ENCODE measurements at places on chromosomes 1 and 21. TPM values are rescaled to one million over a fixed set of nuclear protein-coding genes. Genes with fewer than 3 reads are reported as not detected.

- no peak for DNase-seq
Measured at GRCh38 chr1:64850846-64851245, 106.0 kb downstream of the RAVER2 start.

- DNase-seq: no peak
Measured at GRCh38 chr1:98565951-98566350, 95.6 kb upstream of the SNX7 start.

DNA sequence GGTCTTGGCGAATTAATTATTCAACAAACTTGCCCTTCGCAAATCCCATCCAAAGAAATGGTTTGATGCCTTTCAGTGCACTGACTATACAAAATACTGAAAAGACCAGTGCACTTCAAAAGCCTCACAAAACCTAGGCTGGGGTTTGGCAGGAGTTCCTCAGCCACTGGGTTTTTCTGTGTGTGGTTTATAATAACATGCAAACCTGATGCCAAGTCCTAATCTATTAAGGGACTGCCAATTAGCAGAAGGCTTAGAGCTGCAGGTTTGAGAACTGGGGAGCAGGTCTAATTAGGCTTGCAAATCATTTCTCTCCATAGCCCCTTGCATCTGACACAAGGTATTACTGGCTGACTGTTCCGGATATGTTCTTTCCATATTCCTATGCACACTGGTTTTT lies 27.7 kb downstream of the PLPP3 start:
- DNase-seq: no peak

DNA sequence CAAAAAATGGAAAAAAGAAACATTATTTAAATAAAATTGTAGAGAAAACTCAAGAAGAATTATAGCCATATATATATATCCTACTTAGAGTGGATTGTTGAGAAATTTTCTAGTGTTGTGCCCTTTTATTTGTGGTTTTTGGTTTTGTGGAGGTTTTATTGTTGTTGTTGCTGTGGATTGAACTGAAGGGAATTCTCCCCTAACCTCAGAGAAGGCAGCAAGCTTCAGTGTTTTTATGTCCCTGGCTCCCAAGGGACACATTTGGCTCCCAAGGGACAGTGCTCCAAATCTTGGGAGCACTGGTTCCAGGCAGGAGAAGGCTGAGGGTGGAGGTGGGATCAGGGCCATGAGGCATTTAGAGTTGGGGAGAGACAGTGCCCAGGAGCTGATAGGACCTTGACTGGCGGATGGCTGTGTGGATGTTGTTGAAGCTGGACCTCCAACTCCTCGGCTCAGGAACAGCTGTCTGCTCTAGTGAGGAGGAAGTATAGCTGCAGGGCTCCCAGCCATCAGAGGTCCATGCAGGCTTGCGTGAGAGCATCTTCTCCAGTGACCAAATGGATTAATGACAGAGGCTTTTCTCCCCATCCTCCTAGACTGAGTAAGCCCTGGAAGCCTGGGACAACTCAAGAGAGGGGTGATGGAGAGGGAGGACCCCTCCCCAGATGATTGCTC lies 100.5 kb downstream of the TEX35 start:
- DNase-seq: no peak

DNA sequence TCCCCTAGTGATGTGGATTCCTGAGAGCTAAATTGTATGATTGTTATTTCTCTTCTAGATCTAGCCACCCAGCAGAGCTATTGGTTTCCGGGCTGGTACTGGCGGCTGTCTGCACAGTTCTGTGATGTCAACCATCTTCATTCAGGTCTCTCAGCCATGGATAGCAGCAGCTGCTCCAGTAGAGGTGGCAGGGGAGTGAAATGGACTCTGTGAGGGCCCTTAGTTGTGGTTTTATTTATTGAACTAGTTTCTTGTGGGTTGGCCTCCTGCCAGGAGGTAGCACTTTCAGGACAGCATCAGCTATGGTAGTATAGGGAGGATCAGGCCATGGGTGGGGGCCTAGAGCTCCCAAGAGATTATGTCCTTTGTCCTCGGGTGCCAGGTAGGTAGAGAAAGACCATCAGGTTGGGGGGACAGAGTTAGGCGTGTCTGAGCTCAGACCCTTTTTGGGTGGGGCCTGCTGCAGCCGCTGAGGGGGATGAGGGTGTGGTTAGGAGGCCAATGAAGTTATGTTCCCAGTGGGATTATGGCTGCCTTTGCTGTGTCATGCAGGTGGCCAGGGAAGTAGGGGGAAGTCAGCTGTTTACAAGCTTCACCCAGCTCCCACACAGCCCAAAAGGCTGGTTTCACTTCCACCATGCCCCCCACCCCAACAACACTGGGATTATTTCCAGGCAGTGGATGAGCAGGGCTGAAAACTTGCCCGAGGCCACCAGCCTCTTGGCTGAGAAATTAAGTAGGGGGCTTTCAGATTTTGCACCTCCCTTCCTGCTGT lies 55.1 kb upstream of the RGS4 start:
- DNase-seq: no peak

GRCh38 chr1:57451516-57451915 lies 27.7 kb upstream of the DAB1 start:
- no peak for DNase-seq

- no peak for DNase-seq
Measured at GRCh38 chr1:151706464-151707415, 9.9 kb downstream of the CELF3 start.

DNA sequence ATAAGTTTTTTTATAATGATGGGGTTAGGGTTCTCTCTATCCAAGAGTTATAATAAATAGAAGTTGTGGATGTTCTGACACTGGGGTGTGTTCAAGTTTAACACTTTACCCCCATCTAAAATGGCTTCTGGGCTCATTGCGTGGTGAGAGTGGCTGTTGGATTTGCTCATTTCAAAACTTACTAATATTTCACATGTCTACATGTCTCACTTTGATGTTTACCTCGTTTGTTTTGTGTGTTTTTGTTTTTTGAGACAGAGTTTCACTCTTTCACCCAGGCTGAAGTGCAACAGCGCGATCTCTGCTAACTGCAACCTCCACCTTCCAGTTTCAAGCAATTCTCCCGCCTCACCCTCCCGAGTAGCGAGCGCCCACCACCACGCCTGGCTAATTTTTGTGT lies 3.7 kb downstream of the RRP1B start:
- no peak for DNase-seq

DNA sequence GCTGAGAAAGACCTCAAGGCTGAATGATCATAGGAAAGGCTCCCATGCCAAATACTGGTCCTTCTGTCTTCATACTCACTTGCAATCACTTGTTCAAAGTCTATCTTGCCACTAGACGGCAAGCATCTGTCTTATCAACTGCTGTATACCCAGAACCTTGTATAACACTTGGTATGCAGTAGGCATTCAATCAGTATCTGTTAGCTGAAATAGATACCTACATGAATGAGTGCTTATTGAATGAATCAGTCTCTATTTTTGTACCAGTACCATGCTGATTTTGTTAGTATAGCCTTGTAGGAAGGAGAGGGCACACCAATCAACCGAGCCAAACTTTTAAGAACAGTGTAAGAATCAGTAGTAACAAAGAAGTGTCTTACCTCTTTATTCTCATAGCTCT lies 80.6 kb downstream of the NIBAN1 start:
- no peak for DNase-seq

DNA sequence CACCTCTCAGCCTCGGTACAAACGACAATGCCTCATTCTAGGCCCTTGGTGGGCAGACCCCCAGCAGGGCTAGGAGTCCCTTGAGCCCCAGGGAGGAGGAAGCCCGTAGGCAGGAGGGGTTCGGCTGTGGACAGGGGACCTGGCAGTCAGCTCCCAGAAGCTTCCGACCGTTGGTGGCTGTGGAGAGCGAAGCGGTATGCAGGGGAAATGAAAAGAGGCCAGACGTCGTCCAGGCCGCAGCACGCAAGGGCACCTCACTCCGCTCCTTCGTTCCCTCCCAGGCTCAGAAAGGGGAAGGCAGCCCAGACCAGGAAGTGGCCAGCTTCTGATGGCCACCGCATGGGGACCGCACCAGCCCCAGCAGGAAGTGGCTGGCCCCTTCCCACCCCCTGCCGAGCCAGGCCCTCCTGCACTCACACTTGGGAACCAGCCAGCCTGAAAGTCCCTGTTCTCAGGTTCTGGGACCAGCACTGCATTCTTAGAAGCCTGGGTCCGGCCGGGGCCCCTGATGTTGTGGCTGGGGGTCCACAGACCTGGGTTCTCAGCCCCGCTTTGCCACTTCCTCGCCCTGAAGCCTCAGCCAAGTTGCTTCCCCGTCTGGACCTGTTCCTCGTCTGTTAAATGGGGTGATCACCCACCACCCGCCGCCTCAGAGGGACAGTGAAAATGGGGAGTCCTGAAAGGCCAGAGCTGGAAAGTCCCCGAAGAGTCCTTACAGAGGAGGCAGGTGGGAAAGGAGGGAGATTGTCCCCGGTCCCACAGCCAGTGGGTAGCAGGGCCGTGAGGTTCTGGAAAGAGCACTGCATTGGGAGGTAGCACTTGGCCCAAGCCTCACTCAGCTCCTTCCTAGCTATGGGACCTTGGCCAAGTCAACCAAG lies 104.0 kb upstream of the RUNX3 start:
- no peak for DNase-seq

GRCh38 chr1:33374336-33375105 lies 53.6 kb upstream of the A3GALT2 start:
- no peak for DNase-seq

GRCh38 chr1:200931776-200932175 lies 37.1 kb downstream of the INAVA start:
- no peak for DNase-seq

DNA sequence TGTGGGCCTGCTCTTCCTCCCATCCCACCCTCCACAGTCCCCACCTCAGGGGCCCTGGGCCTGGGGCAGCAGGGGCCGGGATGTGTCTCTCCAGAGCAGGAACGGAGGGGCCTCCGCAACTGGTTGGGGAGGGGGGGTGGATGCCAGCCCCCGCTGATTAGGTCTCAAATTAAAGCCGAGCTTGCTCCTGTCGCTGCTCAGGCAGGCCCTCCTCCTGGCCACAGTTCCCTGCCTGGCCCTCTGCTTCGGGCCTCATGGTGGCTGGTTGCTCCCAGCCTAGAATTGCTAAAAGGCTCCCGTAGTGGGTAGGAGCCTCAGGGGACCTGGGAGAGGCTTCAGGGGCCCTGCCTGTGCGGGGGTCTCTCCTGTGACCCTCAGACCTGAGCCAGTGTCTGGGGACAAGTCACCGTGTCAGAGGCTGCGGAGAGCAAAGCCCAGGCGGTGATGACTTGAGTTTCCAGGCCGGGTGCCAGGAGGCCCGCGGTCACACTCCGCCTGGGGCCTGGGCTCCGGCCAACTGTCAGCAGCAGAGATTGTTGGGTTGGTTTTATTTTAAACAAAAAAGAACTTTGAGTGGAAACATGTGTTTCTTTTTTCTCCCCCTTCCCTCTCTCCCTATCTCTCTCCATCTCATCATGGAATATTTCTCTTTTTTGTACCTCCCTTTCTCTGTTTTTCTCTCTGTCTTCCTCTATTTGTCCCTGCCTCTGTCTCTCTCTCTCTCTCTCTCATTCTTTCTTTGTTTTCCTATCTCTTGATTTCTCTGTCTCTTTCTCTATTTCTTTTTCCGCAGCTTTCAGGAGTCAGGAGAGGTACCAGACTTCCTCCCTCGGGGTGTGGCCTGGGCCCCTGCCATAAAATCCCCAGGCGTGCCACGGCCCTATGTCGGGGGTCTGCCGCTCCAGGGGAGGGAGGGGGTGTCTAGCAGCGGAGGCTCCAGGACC lies 20.0 kb upstream of the EPHA2 start:
- peak; percentile 45 for DNase-seq

DNA sequence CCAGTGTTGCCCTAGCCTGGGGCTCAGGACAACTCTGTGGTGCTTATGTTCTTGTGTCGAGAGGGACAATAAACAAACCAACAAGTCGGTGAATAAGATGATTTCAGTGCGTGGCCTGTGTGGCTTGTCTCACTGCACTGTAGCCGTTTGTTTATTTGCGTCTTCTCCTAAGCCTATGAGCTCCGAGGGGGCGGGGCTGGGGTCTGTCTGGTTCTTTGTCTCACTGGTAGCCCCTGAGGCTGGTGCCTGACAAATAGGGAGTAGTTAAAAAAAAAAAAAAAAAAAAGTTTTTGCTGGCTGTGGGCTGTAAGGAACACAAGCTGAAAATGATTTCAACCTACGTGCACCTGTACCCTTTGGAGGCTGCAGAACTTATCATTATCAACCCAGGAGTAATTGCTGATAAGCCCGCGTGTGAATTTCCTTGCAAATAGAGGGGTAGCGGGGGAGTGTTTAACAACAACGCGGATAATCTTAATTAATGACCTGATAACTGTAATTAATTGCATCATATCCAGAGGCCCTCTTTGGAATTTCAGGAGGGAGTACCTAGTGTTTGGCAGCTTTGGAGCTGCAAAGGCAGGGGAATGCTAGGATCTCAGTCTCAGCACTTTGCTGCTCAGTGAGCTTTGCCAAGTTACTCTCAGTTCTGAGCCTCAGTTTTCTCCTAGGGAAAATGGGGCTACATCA lies 925 bp upstream of the ARHGEF10L start:
- peak; percentile 49 for DNase-seq

GRCh38 chr1:159936273-159936904 lies 9.0 kb downstream of the IGSF9 start:
- DNase-seq: no peak

DNA sequence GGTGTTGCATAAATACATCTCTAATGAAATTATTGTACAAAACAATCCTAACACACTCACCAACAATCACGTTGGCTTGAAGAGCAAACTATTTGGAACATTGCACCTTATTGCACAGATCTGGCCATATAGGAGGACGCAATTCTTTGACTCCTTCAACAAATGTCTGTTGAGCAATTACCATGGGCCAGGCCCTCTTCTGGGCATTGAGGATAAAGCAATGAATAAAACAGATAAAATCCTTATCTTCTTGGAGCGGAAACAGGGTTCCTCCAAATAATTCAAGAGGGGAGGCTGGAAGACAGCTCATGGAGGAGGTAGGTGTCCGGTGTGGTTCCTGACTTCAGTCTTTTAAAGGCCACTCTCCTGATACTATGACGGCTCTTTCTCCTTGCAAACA lies 43.3 kb downstream of the PAX7 start:
- DNase-seq: no peak

JAK1 gene
- 113 TPM for total RNA-seq

EDARADD gene
- total RNA-seq: 2.8 TPM

DENND2C gene
- total RNA-seq: 2.0 TPM

TCP10L gene
- 2.8 TPM for total RNA-seq

AIDA gene
- total RNA-seq: 61.7 TPM

PAPPA2 gene
- 2.0 TPM for total RNA-seq

LCK gene
- total RNA-seq: 10.5 TPM

CFAP45 gene
- 2.1 TPM for total RNA-seq

PEX11B gene
- 21.7 TPM for total RNA-seq

LMOD1 gene
- total RNA-seq: 761 TPM

LAMC1 gene
- 362 TPM for total RNA-seq

UHMK1 gene
- 38.7 TPM for total RNA-seq

TBX19 gene
- 8.4 TPM for total RNA-seq

TRIM46 gene
- 2.7 TPM for total RNA-seq

FCRL6 gene
- total RNA-seq: not detected
